ENCODE measurements at places on chromosomes 3 and 15. TPM values are rescaled to one million over a fixed set of nuclear protein-coding genes. Genes with fewer than 3 reads are reported as not detected.

Gene COLQ
- 3.5 TPM for total RNA-seq

Gene MYLK
- 0.22 TPM for total RNA-seq

Gene PCOLCE2
- not detected for total RNA-seq

GRCh38 chr3:167305340-167305890, 74.7 kb downstream of the ZBBX start:
- no peak for DNase-seq

DNA sequence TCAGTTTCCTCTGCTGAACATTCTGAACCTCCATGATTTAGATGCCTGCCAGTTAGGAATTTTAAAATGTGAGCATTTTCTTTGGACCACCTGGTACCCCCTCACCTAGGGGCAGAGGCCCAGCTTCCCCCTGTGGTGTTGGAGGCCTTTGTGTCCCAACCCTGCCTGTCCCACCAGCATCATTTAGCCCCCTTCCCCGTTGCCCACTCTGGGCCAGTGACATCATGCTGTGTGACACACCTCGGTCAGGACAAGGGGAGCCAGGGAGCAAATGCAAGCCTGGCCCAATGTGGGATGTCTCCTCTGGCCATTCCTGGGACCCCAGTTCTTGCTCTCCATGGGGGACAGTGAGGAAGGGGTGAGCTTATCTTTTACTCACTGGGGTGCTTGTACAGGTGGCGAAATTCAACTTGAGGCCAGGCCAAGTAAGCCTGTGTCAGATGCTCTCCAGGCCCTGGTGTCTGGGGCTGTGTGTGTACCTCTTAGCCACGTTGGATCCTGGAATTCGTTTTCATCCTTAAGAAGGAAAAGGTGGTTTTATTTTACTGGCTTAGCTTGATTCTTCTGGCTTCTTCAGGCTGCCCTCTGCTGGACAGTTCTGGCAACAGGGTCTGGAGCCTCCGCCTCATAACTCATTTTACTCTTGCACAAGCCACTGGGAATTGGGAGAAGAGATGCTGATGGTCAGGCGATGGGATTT, 49.7 kb upstream of the MYZAP start:
- DNase-seq, result no peak

- no peak for DNase-seq
Observed at GRCh38 chr3:185555101-185555501, 2.7 kb upstream of the LIPH start.

DNA sequence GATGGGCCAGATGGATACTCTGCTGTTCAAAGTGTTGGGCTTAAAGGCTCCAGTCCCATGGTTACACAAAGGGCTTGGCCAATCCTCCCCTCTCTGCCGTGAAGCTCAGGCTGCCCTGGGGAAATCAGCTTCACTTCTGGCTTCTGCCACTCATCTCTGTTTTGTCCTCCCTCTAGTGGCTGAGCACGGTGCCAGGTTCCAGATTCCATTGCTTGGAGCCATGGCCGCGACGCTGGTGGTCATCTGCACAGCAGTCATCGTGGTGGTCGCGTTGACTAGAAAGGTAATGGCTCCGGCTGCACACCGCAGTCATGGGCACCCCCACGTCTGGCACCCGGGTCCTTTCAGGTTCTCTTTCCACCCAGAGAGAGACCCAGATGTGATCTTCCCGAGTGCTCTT, 5.6 kb downstream of the TIGIT start:
- peak; percentile 63 for DNase-seq

- DNase-seq, result no peak
Observed at GRCh38 chr15:62782896-62783295, 259.7 kb upstream of the TPM1 start.

GRCh38 chr3:192260116-192261010, 467.0 kb downstream of the FGF12 start:
- no peak for DNase-seq

GRCh38 chr3:34357461-34357860, 559.0 kb downstream of the PDCD6IP start:
- DNase-seq, result no peak
